MG63 (cell line): ENCODE measurements at places on chromosomes 1 and 21. TPM values are rescaled to one million over a fixed set of nuclear protein-coding genes. Genes with fewer than 3 reads are reported as not detected.

DNA sequence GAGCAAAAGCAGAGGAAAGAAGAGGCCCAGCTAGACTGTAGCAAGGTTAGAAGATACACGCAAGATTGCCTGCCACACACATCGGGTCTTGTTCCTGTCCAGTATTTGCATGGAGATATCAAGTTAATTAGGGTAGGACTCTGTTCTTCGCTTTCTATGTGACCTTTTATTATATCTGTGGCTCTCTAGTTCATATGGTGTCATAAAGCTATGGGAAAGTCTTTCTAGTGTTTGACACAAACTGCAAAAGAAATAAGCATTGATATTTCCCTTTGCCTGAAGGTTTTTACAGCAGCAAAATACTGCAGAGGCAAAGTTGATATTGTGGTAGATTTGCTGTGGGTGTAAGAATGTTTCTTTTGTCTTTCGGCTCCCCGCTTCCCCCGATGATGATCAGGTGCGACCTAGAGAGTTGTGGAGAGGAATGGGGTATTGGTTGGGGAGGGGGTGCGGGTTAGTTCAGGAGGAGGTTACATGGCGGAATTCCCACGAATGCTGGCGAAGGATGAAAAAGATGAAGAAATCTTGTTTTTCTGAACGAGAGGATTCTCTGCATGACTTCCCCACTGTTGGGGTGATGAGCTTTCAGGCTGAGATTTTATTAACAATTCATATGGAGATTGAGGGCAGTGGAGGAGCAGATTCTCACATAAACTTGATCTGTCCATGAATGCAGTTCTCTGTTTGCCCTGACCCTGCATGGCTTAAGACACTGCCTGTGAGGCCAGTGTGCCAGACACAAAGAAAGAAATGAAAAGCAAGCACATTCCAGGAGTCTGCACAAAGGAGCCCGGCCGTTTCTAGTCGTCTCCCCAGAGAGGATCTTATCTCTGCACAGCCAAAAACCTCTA lies 550.2 kb downstream of the USP25 start:
- DNase-seq = no peak

GRCh38 chr1:10007169-10007568 lies 10.1 kb downstream of the RBP7 start:
- no peak for DNase-seq

DNA sequence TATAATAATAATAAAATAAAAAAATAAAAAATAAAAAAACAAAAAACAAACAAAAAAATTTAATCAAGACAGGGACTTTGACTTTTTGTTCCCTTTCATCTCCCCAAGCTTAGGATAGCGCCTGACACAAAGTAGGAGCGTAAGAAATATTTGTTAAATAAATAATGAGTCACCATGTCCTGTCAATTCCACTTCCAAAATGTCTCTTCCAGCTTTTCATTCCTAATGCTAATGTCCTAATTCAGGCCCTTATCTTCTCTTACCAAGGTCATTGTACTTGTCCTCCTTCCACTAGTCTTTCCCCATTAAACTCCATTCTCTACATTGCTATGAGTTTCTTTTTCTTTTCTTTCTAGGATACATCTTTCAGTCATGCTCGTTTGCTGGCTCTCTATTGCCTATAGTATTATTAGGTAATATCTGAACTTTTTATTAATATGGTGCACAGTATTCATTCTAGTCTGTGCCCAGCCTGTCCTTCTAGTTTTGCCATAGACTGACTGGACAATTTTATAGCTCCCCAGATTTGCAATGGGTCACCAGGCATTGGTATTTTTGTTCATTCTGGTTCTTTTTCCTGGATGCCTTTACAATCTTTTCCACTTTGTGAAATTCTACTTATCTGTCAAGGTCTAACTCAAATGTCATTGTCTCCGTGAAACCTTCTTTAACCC lies 11.4 kb downstream of the NEXN start:
- DNase-seq = no peak

GRCh38 chr1:15863156-15863901 lies 15.8 kb downstream of the SPEN start:
- no peak for DNase-seq

DNA sequence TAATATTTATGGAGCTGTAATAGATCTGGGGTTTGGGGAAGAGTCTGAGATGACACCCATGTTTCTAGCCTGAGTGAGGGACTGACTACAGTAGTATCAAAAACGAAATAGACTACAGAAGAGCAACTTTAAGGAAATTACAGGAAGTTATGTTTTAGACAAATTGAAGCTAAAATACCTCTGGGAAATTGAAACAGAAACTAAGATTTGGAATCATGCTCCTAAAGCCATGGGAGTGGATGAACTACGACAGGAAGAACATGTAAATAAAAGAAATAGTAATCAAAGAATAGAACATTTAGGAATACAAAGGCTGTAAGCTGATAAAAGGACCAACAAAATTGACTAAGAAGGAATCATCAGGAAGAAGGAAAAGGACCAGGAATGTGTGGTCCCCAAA lies 68.9 kb downstream of the KIAA0319L start:
- DNase-seq = no peak

DNA sequence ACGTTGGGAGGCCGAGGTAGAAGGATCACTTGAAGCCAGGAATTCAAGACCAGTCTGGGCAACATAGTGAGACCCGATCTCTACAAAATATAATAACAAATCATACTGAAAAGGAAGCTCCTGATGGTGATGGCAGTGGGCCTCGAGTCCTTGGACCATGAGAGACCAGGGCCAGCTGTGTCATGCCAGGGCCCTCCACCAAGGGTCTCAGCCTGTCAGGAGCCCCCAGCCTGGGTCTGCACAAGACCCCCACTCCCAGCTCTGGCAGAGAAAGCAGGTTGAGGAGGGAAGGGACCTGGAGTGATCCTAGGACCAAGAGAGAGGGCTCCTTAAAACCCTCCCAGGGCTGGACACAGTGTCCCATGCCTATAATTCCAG lies 6.7 kb upstream of the CTRC start:
- no peak for DNase-seq

- DNase-seq = peak; percentile 84
Observed at GRCh38 chr1:9881838-9882249, 28.2 kb downstream of the CTNNBIP1 start.

DNA sequence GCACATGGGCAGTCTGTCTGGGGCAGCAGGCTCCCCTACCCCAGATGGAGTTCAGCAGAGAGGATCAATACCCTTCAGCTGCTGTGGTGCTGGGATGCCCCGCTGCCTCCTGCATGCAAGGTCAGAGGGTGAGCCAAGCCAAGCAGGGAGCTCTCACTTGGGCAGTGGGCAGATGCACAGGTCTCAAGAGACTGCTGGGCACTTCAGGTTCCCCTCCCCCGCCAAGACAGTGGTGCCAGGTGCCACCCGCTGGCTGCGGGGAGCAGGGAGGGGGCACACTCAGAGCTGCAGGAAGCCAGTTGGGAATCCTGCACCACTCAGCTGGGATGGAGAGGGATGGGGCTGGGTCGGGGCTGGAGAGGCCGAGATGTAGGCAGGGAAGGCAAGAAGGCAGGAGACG lies 15.8 kb upstream of the EVA1B start:
- DNase-seq = no peak

DNA sequence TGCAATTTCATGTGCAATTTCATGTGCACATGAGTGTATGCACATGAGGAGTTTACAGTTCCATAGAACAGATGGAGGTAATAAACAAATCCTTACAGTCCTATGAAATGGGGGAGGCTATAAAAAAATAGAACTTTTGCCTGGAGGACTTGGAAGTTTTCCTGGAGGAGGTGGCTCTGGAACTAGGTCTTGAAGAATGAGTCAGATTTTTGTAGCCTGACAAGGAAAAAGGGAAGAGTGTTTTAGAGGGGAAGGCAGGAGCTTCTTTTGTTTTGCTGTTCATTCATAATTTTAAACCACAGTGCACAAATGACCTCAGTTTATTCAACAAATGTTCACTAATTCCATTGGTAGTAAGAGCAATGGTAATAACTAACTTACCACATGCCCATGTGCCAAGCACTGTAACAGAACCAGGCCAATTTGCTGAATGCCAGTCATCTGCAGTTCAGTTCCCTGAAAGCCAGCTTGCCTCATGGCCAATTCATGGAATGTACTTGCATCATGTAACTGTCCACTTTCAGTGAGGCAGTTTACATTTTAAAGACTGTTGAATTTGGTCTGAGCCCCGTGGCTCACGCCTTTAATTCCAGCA lies 2.7 kb downstream of the DIO1 start:
- DNase-seq = peak; percentile 84

- no peak for DNase-seq
Observed at GRCh38 chr1:21634806-21635535, 34.2 kb downstream of the RAP1GAP start.

- DNase-seq = peak; percentile 51
Observed at GRCh38 chr1:224211206-224211962, 28.3 kb downstream of the DEGS1 start.

DNA sequence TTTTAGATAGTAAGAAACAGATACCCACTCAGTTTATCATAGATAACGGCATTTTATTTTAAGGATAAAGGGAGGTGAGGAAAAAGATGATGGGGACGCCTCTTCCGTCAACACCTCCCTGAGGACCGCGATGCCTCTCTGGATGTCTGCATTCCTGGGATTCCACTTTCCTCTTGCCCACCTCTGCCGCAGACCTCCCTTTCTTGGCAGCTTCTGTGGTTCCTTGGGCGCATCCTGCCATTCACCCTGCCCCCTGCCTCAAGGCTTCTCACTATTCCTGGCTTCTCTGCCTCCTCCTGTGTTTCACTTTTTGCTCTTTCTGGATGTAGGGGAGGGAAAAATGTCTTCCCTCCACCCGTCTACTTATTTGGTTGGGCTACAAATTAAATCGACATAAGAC lies 19.9 kb downstream of the HUNK start:
- no peak for DNase-seq

DNA sequence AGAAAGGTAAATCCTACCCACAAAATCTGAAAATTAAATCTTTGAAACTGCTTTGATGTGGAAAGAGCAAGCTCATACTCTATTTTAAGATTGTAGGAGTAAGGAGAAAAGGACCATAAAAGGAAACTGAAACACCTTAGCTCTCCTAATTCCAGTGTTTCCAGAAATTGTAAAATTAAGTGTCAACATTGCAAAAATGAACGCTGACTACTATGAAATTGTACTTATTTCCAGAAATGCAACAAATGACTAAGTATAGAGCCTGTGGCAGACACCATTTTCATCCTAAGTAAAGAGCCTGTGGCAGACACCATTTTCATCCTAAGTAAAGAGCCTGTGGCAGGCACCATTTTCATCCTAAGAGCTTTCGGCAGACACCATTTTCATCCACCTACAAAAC lies 6.9 kb upstream of the SIPA1L2 start:
- no peak for DNase-seq

DNA sequence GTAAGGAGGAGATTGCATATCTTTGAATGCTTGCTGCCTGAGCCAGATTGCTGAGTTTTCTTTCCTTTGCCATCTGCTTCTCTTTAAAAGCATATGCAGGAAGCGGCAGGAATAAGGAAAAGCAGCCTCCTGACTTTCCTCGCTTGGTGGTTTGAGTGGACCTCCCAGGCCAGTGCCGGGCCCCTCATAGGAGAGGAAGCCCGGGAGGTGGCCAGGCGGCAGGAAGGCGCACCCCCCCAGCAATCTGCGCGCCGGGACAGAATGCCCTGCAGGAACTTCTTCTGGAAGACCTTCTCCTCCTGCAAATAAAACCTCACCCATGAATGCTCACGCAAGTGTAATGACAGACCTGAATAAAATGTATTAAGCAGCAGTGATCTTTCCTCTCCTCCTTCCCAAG lies 1.5 kb downstream of the CORT start:
- peak; percentile 15 for DNase-seq

DNA sequence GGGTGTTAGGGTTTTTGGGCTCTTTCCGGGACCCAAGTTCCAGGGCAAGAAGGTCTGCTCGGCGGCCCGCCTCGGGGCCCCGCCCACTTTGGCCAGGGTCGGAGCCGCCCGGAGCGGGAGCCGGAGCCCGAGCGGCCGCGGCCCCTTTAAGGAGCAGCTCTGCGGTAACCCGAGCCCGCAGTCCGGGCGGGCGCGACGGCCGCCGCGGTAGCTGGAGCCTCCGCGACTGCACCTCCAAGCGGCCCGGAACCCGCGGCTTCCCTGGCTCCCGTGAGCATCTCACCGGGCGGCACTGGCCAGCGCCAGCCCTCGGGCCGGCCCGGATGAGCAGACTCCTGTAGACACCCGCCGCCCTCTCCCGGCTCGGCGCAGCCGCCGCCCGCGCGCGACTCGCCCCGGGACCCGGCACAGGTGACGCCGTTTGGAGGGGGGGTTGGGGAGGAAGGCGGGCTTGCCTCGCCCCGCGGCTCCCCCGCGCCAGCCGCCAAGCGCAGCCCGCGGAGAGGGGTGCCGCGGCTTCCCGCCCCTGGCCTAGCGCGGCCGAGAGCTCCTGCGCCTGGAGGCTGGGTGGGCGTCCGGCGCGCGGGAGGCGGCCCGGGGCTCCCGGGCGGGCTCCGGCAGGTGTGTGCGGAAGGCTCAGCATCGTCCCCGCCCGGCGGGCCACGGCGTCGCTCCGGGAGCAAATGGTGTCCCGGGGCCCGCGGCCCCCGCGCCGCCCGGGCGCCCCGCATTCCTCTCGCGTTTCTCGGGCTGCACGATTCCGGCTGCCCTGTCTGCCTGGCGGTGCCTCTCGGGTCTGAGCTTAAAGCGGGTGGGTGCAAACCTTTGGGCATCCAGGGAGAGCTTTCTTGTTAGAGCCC lies at the start of gene TLCD4:
TLCD4 (plus strand) TSS at position 149 of the 860 bp plus-strand sequence. CDS start 26,547 bp downstream, outside the sequence.
- DNase-seq = peak; percentile 56

GRCh38 chr1:3121401-3122210 lies 52.6 kb downstream of the PRDM16 start:
- DNase-seq = no peak

GRCh38 chr1:57500136-57500830 lies 76.4 kb upstream of the DAB1 start:
- DNase-seq = no peak

DNA sequence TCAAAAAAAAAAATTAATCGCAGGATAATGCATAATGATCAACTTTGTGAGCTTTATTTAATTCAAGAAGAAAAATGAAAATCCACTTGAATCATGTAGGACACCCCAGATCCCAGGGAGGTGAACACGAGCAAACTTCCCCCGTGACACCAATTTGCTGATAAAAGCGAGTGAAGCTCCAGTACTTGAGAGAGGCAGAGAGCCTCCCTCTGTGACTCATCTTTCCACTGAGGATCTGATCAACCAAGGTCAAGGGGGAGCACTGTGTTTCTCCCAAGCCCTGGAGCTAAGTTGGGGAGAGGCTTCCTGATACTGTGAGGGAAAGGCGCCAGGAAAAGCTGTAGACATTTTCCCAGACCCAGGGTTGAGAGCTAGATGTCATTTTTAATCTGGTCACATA lies 160.9 kb downstream of the SLC44A5 start:
- DNase-seq = no peak

GRCh38 chr1:210437781-210438180 lies 109.1 kb downstream of the HHAT start:
- no peak for DNase-seq

The NEGR1 gene
- 0.23 and 0.62 TPM in 2 replicates for total RNA-seq

The CLIC6 gene
- not detected in 2 replicates for total RNA-seq

The NUF2 gene
- 26.9 and 35.5 TPM in 2 replicates for total RNA-seq

The FHAD1 gene
- total RNA-seq = 0.33 and 1.1 TPM in 2 replicates

The KCNC4 gene
- 3.1 and 4.4 TPM in 2 replicates for total RNA-seq

The LCE3D gene
- not detected in 2 replicates for total RNA-seq

The LRRIQ3 gene
- total RNA-seq = 0.12 and 0.16 TPM in 2 replicates

The LCE6A gene
- total RNA-seq = not detected in 2 replicates

The MSH4 gene
- not detected in 2 replicates for total RNA-seq
